ENCODE measurements at places on chromosomes 5 and 9.
A peak's percentile ranks its signal among the peaks of the same experiment; 100 is the strongest.

- peak; percentile 93 for DNase-seq
Measured at GRCh38 chr5:95712347-95712958, 18.7 kb upstream of the RHOBTB3 start.

DNA sequence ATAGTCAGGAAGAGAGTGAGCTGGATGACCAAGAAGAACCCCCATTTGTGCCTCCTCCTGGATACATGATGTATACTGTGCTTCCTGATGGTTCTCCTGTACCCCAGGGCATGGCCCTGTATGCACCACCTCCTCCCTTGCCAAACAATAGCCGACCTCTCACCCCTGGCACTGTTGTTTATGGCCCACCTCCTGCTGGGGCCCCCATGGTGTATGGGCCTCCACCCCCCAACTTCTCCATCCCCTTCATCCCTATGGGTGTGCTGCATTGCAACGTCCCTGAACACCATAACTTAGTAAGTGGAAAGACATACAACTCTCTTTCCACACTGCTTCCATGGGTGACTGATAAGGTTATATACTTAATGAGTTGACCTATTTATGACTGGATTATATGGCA lies 51.5 kb downstream of the RAB14 start:
- DNase-seq = no peak

- no peak for DNase-seq
Measured at GRCh38 chr5:61306531-61307131, 25.4 kb upstream of the ZSWIM6 start.

DNA sequence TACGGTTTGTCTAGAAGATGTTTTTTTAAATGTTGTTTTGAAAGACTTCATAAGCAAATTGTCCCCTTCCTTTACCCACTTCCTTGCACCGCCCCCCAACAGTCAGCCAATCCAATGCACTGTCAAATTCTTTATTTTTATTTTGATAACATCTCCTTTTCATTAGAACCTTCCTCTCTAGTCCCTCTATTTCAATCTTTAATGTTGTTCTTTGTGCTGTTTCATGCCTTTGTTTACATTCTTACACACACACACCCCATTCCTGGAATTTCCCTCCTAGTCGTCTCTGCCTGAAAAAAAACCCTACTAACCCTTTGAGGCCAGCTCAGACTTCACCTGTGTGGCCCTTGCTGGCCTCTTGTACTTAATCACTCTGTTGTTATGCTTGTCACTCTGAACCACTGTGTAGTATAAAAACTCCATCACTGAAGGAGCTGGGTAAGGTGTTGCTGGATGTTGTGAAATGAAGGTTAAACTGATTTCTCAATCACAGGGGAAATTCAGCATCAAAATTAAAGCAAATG lies 133.4 kb downstream of the UGCG start:
- DNase-seq = peak; percentile 74

DNA sequence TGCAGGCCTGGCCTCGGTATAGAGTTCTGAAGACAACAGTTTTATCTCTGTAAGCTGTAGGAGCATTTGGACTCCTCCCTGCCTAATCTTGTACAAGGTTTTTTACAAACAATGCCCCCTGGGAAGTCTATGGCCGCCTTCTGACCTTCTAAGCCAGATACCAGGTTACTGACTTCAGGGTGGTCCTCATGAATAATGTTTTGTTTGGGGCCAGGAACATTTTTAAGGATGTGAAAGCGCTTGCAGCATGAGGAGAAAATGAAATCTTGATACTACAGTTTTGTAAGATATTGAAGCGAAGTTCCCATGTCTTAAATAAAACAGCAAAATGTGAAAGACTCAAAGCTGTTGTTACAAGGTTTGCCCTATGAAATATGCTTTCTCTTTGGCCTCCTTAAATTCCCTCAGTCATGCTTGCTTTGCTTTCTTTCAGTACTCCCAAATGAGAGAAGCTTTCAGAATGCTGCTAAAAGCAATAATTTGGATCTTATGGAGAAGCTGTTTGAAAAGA lies 5.2 kb downstream of the ANKDD1B start:
- DNase-seq = no peak

GRCh38 chr9:129145316-129145715 lies 32.7 kb downstream of the IER5L start:
- DNase-seq = no peak

DNA sequence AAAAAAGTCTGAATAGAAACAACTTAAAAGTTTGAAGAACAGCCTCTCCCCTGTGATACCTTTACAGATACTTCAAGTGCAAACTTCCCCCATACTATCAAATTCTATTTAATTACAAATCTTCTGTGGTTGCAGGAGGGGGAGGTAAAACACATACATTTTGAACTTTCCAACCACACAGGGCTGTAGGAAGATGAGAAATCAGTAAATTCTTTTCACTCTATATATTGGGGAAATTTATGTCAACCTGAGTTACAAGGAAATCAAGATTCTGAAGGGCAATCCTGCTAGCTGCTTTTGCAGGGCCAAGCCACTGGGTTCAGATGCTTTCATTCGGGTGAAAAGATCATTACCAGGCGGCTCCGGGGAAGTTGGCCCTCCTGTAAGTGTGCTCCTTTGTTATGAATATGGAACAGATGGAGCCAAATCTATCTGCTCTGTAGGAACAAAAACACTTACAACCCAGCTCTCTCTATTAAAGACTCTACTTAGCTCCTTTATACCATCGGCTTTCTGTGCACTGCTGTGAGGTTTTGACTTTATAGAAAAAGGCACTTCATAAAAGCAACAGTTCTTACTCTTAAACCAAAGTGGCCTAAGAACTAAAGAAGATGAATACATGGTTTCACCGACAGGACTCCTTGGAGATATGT lies 269.1 kb downstream of the EFNA5 start:
- no peak for DNase-seq

All from ELF-1 (cell line).